ENCODE measurements at places on chromosomes 2 and 18. TPM values are rescaled to one million over a fixed set of nuclear protein-coding genes. Genes with fewer than 3 reads are reported as not detected.

- DNase-seq: no peak
These were observed 474.7 kb upstream of the HS6ST1 start for GRCh38 chr2:128793404-128793803.

GRCh38 chr2:148540022-148540421 lies 104.5 kb upstream of the EPC2 start:
- DNase-seq: no peak

Gene ACMSD
- not detected for total RNA-seq

Gene RAB6D
- total RNA-seq: not detected

DNA sequence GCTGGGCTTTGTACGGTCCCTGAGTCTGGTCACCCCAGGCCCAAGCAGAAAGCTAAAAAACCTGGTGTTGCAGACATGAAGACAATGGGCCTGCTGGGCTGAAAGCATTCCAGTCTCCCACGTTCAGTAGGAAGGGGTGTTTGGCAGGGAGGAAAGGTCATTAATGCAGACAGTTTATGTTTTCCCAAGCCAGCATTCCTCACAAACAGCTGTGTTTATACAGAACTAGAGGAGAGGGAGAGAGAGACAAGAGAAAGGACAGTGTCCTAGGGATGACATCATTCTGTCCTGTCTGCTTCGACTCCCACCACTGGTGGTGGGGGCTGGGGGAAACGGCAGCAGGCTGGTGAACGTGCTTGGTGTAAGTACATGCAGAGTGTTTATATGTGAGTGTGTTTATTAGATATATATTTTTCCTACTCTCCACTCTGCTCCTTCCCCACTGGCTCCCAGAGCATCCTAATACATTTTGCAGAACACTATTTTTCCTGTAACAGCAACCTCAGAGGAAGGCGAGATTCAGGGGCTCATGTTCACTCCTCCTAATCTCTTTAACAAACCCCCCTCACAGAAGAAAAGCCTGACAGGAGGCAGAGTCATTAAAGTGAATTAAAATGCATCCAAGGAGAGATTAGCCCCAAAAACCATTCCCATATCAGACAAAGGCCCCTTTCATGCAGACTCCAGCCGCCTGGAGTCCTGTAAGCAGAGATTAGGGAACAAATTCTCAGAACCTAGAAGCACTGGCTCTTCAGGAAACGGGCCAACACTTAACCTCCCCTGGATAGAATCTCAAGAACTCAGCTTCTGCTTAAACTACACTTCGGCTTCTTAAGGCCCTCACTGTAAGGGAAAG lies 380.4 kb downstream of the TNS1 start:
- no peak for DNase-seq

DNA sequence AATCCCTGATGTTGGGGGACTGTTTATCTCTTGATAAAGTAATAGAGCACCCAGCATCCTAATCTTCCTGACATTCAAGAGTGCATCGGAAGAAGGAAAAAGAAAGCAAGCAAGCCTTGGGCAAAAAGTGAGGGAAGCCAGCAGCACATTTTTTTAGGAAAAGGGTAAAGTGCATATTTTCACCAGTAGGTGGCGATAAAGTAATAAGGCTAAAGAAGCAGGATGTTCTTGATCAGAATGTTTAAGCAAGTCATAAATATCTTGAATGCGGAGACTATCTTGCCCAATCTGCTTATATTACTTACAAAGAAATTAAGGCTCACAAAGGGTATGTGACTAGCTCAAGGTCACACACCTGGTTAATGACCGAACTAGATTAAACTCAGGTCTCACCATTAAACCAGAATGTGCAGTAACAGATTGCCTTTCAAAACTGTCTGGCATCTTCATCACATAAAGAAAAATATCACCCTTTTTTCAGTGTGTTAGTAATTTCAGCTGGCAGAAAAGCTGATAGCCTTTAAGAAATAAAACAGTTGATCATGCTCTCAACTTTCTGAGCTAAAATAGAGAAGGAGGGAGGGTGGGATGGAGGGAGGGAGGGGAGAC lies 83.8 kb downstream of the VIT start:
- no peak for DNase-seq

GRCh38 chr2:165406173-165406572 lies 63.3 kb upstream of the CSRNP3 start:
- DNase-seq: no peak

Gene COLEC12
- total RNA-seq: 19.3 TPM

GRCh38 chr2:10847008-10847407 lies 34.4 kb upstream of the PDIA6 start:
- DNase-seq: no peak

Gene ST3GAL5
- 46.1 TPM for total RNA-seq

DNA sequence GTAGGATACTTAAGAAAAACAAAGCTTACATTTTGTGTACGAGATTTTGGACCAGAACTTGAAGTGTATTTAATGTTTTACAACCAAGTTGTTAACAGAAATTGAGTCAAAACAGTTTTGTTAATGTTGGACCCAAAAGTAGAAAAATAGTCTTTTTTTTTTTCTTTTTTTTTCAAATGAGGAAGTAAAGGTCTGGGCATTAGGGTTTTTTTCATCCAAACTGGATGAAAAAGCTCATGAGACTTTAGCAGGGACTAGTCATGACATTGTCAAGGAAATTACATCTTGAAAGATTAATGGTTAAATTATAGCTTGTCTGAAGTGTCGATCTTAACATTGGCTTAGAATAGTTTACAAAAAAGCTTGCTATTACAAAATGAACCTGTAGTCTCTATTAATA lies 32.3 kb downstream of the CCNT2 start:
- no peak for DNase-seq

Gene DSC2
- 7.4 TPM for total RNA-seq

GRCh38 chr2:132645176-132645575 lies 24.8 kb downstream of the LYPD1 start:
- no peak for DNase-seq

Gene RPL31
- 1,183 TPM for total RNA-seq

- DNase-seq: no peak
These were observed 130.5 kb downstream of the PLCL1 start for GRCh38 chr2:197934934-197935289.

DNA sequence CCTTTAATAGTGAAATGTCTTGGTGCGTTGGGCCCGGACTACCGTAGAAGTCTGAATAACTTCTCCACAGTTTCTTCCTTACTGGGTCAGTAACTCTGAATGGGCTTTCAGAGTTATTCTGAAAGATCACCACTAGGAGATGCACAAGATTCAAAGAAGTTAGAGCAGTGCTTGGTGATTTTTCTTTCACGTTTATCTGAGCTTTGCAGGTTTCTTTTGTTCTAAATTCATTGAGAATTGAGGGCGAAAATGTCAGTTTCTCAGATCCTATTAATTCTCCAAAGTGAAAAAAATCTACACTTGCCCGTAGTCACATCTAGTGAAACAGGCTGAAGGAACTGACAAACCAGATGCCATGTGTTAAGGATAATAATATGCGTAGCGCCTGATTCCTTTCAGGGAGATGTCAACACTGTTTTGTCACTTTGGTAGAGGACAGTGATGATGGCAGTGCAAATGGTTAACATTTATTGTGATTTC lies 70.1 kb downstream of the QPCT start:
- DNase-seq: no peak

Gene PLEKHB2
- 52.0 TPM for total RNA-seq

Gene MROH2A
- not detected for total RNA-seq

DNA sequence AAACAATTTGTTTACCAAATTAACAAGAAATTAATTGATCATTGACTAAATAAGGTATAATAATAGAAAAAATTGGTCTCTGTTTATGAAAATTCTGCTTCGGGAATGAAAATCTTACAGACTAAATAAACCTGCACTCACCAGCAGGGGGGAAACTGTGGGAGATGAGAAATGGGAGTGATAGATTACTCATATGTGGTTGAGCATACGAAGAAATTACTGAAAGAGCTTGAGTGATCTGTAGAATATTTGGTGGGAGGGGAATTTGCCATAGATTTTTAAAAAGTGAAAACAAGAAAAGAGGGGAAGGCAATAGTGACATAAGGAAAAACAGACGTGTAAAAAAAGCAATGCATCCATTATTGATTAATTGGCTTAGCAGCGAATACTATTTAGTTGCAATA lies 2.2 kb downstream of the HMSD start:
- DNase-seq: no peak

- DNase-seq: no peak
These were observed 62.9 kb downstream of the FHOD3 start for GRCh38 chr18:36360256-36360909.

GRCh38 chr2:149027590-149028250 lies 10.8 kb upstream of the LYPD6B start:
- no peak for DNase-seq

Gene CLASP1
- total RNA-seq: 72.7 TPM

DNA sequence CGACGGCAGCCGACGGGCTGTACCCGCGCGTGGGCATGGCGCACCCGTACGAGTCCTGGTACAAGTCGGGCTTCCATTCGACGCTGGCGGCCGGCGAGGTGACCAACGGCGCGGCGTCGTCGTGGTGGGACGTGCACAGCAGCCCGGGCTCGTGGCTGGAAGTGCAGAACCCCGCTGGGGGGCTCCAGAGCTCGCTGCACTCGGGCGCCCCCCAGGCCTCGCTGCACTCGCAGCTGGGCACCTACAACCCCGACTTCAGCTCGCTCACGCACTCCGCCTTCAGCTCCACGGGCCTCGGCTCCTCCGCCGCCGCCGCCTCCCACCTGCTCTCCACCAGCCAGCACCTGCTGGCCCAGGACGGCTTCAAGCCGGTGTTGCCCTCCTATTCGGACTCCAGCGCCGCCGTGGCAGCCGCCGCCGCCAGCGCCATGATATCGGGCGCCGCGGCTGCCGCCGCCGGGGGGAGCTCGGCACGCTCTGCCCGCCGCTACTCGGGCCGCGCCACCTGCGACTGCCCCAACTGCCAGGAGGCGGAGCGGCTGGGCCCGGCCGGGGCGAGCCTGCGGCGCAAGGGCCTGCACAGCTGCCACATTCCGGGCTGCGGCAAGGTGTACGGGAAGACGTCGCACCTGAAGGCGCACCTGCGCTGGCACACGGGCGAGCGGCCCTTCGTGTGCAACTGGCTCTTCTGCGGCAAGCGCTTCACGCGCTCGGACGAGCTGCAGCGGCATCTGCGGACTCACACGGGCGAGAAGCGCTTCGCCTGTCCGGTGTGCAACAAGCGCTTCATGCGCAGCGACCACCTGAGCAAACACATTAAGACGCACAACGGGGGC lies 2.0 kb downstream of the SP9 start:
- no peak for DNase-seq

DNA sequence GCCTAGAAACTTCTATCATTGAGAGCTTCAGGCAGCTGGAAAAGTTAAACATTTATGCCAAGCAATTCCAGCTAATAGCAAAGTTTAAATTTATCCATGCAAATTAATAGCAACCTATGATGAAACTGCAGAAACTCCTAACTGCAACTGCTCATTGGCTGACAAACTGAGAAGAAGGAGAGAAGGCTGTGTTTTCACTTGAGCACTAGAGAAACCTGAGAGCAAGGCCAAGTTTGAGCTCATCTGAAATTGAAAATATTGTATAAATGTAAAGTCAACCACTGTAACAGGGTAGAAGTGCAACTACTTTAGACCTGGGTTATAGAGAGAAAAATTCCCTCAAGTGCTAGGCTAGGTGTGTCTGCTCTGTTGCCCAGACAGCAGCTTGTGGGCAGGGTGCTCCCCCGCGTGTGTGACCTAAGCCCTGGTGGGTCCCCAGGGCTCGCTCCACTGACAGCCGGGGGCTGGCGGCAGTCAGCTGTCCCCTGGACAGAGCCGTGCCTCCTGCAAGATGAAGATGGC lies 50.2 kb downstream of the CABYR start:
- DNase-seq: no peak

DNA sequence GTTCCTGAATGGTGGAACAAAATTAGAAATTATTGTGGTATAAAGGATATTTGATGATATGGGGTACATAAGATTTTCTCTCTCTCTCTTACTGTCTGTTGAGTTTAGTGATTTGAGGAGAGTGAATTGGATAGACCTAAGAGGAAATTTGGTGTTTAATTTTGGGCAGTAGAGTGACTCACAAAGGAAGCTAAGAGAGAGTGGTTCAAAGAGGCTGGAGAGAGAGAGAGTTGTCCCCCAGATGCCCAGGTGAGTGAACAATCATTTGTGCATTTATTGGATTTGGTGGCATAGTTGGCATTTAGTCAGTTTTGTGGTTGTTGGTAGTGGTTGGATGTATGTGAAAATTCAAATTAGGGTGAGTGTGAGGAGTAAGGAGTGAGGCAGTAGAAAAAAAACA lies 56.8 kb downstream of the GPD2 start:
- DNase-seq: no peak

Gene MFF
- total RNA-seq: 72.5 TPM

- DNase-seq: no peak
These were observed 28.9 kb downstream of the KLF7 start for GRCh38 chr2:207136874-207137273.

GRCh38 chr2:241734467-241735208 lies at the start of gene D2HGDH:
Gene D2HGDH, plus strand, starts transcription at chr2:241734630. Its CDS starts 595 bp downstream, at chr2:241735225.
- peak; percentile 98 for DNase-seq

DNA sequence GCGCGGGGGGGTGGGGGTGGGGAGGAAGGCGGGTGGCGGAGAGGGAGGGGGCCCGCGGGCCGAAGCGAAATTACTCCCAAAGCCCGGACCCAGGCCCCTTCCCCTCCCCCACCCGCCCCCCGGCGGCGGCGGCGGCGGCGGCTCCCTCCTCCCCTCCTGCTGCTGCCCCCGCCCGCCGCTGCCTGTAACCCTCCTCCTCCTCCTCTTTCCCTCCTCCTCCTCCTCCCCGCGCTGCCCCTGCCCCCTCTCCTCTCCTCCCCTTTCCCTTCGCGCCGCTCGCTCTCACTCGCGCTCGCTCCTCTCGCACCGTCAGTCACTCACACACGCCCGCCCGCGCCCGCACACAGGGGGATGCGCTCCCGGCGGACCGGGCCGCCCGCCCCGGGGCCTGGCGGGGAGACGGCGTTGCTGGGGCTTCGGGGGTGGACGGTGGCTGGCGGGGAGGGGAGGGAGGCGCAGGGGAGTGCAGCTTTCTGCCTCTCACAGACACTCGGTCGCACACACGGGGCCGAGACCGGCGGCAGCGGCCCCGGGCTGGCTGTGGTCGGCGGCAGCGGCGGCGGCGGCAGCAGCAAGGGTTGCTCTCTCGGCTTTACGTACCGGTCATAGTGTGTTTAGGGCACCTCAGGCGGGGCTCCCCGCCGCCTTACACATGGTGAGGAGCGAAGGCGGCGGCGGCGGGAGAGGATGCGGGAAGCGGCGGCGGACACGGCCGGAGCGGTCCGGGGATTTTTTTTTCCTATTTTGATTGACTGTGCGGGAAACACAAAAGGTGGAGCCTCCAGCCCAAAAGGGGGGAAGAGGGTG lies 405 bp downstream of the SP3 start:
- DNase-seq: peak; percentile 92

Data from sciatic nerve (tissue), 2 donors.